ENCODE measurements at places on chromosomes 12 and 14.

DNA sequence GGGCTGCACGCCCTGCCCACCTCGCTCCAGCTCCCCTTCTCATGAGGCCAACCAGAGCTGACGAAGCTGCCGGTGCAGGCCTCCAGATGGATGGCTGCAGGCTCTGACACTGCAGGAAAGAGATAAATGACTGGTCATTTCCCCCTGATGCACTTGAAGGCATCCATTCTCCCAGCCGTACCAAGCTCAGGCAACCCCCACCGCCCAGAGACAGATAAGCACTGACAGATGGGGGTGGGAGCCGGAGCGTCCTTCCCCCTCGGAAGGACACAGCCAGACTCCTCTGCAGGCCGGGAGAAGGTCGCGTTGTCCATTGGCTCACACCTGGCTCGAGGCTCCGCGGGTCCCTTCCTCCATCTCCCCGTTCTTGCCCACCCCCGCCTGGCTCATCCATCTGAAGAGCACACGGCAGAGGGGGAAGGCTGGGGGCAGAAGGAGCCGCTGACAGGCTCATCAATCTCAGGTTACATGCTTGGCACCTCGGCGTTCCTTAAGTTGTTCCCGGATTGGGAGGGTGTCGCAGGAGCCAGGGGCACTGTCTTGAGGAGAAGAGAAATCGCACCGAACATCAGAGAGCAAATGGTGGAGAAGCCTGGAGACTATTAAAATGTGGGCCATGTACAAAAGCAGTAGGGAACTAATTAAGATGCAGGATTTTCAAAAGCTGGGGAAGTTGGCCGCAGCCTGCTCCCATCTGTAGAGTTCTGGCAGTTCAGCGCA is 151.6 kb downstream of the DPF3 start:
- H3K27ac ChIP-seq = no peak overlapping the region
- no peaks in the 10 kb centered on the region for H3K36me3 ChIP-seq

DNA sequence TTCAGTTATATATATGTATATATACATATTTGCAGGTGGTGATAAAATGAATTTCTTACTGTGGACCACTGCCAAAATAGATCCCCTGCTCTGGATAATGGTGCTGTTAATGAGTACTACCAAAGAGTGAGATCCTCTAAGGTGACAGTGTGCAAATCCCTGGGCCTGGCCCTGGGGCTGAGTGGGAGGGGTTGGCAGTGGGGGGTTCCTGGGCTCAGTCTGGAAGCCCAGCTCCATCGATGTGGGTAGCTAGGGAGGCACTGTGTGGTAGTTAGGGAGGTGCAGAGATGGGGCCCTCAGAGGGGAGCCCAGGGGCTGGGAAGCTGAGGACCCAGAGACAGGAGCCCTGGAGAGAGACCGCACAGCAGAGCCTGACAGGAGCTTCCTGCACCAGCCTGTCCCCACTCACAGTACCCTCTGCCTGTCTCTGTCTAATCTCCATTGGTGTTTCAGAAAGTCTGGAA is 9.1 kb downstream of the KRT8 start:
- H3K27ac ChIP-seq = no peak overlapping the region
- peaks cover 41% of the 10 kb centered on the region for H3K36me3 ChIP-seq
- peaks cover 8% of the 10 kb centered on the region for H3K4me1 ChIP-seq
- H3K27me3 ChIP-seq = no peaks in the 10 kb centered on the region
- no peak overlapping the region for H3K4me3 ChIP-seq

DNA sequence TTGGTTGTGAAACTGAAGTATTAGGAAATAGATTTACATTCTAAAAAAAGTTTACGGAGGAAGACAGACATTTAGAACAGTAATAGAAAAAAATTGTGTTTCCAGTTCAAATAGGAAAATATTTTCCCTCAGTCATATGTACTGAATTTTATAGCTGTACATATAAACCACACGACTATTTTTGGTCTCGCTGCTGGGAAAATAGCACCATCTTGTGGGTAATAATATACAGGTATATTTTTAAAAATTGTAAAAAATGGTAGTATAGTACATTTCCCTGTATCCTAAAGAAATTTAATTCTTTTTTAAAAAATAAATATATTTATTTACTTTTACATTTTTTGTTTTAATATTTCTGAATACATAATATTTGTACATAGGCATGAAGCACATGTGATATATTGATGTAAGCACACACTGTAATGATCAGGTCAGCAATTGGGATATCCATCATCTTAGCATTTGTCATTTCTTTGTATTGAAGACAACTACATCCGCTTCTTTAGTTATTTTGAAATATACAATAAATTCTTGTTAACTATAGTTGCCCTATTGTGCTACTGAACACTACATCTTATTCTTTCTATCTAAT is 168.6 kb downstream of the ALX1 start:
- H3K36me3 ChIP-seq = no peaks in the 10 kb centered on the region
- no peak overlapping the region for H3K4me3 ChIP-seq
- DNase-seq = no peak

DNA sequence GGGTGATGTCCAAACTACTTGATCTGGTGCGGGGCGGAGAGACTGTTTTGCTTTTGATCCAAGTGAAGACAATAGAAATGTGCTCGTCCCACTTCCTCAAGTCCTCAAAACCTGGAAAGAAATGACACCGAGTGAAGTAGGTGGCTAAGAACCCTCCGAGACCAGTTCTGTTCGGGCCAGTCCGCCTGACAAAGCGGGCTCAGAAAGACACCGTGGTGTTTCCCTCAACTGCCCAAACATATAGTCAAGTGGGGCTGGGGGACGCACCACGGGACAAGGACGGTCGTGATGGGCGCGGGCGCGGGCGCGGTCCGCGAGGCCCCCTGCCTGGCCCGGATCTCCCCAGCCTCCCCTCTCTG is 1.6 kb downstream of the PHLDA1 start:
- DNase-seq = no peak
- H3K27ac ChIP-seq = no peak overlapping the region

- DNase-seq = no peak
- H3K4me1 ChIP-seq = peaks cover 24% of the 10 kb centered on the region
- H3K27me3 ChIP-seq = no peaks in the 10 kb centered on the region
- peaks cover 10% of the 10 kb centered on the region for H3K36me3 ChIP-seq
- peak overlapping the region; percentile 82 for H3K27ac ChIP-seq
Measured at GRCh38 chr14:63454863-63455622, 88.1 kb downstream of the PPP2R5E start.

DNA sequence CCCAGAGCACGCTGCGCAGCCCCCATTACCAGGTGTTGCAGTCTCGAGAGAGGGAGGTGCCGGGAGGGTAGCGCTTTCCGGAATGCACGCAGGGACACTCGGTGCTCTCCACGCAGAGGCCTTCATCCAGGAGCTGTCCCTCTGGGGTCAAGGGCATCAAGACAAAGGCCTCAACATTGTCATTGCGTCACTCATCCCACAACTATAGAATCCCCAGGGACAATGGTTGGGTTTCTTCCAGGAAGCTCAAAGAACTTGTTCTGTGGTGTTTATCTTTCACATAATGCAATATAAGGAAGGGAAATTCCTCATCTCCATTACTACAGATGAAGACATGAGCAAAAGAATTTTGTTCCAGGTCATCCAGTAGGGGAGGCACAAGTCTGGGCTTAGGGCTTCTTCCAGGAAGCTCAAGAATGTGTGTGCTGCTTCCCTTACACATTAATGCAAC is 52.1 kb downstream of the VWF start:
- peaks cover 6% of the 10 kb centered on the region for H3K4me1 ChIP-seq
- no peaks in the 10 kb centered on the region for H3K36me3 ChIP-seq
- no peak for DNase-seq
- H3K27ac ChIP-seq = no peak overlapping the region
- peaks cover 19% of the 10 kb centered on the region for H3K27me3 ChIP-seq

DNA sequence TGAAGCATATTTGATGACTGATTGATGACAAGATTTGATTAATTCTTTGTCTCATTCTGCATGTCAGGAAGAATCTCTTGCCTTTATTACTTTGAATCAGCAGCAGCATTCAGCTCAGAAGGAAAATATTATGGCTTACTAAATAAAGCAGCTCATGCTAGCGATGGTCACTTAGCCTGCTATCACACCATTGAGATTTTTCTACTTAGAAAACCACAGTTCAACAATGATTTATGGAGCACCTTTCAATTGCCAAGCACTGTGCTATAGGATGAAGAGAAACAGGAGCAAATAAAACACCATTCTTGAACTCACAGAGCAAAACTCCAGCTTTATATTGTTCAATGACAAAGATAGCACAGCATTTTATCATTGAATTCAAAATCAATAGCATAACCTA is 197.7 kb downstream of the CPNE8 start:
- no peak overlapping the region for H3K27ac ChIP-seq
- no peaks in the 10 kb centered on the region for H3K4me1 ChIP-seq
- no peak for DNase-seq
- H3K4me3 ChIP-seq = no peak overlapping the region
- no peaks in the 10 kb centered on the region for H3K36me3 ChIP-seq
- no peaks in the 10 kb centered on the region for H3K27me3 ChIP-seq

GRCh38 chr12:43858096-43858495 is 22.2 kb downstream of the TMEM117 start:
- H3K27me3 ChIP-seq = no peaks in the 10 kb centered on the region
- no peak for DNase-seq
- H3K4me3 ChIP-seq = no peak overlapping the region

- no peak for DNase-seq
- no peak overlapping the region for H3K27ac ChIP-seq
- H3K27me3 ChIP-seq = no peaks in the 10 kb centered on the region
- H3K36me3 ChIP-seq = no peaks in the 10 kb centered on the region
- H3K4me3 ChIP-seq = no peak overlapping the region
Measured at GRCh38 chr14:24329073-24329663, 5.7 kb downstream of the ADCY4 start.

DNA sequence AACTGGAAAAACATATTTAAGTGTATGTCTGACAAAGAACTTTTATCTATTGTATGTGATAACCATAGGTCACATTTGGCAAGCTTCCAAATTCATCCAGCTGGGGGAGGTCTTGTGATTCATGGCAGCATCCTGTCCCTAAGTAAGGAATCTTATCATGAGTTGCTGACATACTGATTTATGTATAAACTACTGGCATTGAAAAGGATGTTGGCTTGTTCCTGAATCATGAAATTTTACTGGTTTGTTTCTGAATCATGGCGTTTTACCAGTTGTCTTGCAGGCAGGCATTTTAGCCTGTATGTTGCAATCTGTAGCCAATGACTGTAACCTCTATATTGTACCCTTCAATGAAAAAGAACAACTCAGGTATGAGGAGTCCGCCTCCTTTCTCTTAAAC is 244.8 kb downstream of the IPO8 start:
- no peak overlapping the region for H3K4me3 ChIP-seq
- H3K4me1 ChIP-seq = no peaks in the 10 kb centered on the region
- H3K27me3 ChIP-seq = peaks cover 5% of the 10 kb centered on the region
- DNase-seq = peak; percentile 75
- H3K36me3 ChIP-seq = no peaks in the 10 kb centered on the region
- no peak overlapping the region for H3K27ac ChIP-seq

- H3K27me3 ChIP-seq = no peaks in the 10 kb centered on the region
- no peaks in the 10 kb centered on the region for H3K36me3 ChIP-seq
- no peak overlapping the region for H3K4me3 ChIP-seq
- no peak overlapping the region for H3K27ac ChIP-seq
Measured at GRCh38 chr12:102740141-102740955, 176.7 kb downstream of the PAH start.

- no peaks in the 10 kb centered on the region for H3K27me3 ChIP-seq
- H3K4me1 ChIP-seq = no peaks in the 10 kb centered on the region
- no peak overlapping the region for H3K4me3 ChIP-seq
- no peak for DNase-seq
- no peak overlapping the region for H3K27ac ChIP-seq
Measured at GRCh38 chr14:24944800-24945199, 105.1 kb downstream of the STXBP6 start.

GRCh38 chr14:83171761-83172160 is 1638.1 kb upstream of the SEL1L start:
- no peaks in the 10 kb centered on the region for H3K36me3 ChIP-seq
- H3K27me3 ChIP-seq = no peaks in the 10 kb centered on the region
- H3K4me1 ChIP-seq = no peaks in the 10 kb centered on the region
- DNase-seq = no peak
- no peak overlapping the region for H3K27ac ChIP-seq
- H3K4me3 ChIP-seq = no peak overlapping the region

DNA sequence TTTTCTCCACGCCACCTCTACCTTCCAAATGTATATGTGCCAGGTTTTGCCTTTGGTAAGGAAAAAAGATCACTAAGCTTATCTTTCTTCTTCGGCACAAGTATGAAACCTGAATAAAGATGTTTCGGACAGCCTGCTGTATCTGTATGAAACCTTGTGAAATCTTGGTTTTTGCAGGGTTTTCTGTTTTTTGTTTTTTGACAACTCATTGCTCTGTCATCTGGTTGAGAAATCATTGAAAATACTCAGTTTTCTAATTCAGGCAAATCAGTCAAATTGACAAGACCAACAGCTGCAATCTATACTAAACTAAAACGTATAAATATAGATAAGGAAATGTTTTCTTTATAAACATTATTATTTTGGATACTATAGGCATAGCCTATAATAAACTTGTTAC is 63.1 kb upstream of the FGD4 start:
- H3K27me3 ChIP-seq = no peaks in the 10 kb centered on the region
- no peak for DNase-seq
- H3K4me1 ChIP-seq = no peaks in the 10 kb centered on the region
- no peak overlapping the region for H3K4me3 ChIP-seq
- peaks cover 2% of the 10 kb centered on the region for H3K36me3 ChIP-seq
- no peak overlapping the region for H3K27ac ChIP-seq

DNA sequence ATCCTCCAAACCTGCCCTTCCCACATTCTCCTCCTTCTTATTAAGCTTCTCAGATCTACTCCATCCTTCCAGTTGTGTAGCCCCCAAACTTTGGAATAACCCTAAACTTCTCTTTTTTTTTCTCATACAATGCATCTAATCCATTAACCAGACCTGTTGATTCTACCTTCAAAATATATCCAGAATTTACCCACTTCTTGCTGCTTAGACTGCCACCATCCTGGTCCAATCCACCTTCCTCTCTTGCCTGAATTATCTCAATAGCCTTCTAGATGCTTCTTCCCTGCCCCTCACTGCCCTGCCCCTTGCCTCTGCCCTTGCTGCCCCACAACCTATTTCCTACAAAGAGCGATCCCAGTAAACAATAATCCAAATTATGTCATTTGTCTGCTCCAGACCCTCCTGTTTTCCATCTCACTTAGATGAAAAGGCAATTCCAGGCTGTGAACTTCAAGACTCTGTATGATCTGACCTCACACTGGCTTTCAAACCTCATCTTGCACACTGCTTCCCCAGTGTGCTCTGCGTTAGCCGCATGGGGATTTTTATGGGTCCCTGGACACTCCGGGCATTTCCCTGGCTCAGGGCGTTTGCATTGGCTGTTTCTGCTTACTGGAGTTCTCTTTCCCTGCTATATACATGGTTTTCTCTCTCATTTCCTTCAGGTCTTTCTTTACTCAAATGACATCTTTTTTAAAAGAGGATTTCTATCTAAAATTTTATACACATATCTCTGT is 42.6 kb upstream of the HIF1A start:
- DNase-seq = no peak
- no peaks in the 10 kb centered on the region for H3K4me1 ChIP-seq
- no peaks in the 10 kb centered on the region for H3K36me3 ChIP-seq

Data from K562 (cell line).